ENCODE measurements at places on chromosomes 5 and 9. TPM values are rescaled to one million over a fixed set of nuclear protein-coding genes. Genes with fewer than 3 reads are reported as not detected.
A peak's percentile ranks its signal among the peaks of the same experiment; 100 is the strongest.

GRCh38 chr5:75010838-75011237 is 41.5 kb downstream of the GCNT4 start:
- no peak overlapping the region for H3K4me3 ChIP-seq
- H3K27me3 ChIP-seq, result no peaks in the 10 kb centered on the region
- no peak overlapping the region for H3K27ac ChIP-seq

SHISAL2B gene
- total RNA-seq, result not detected

CEL gene
- 4.4 TPM for total RNA-seq

GRM6 gene
- total RNA-seq, result not detected

DNA sequence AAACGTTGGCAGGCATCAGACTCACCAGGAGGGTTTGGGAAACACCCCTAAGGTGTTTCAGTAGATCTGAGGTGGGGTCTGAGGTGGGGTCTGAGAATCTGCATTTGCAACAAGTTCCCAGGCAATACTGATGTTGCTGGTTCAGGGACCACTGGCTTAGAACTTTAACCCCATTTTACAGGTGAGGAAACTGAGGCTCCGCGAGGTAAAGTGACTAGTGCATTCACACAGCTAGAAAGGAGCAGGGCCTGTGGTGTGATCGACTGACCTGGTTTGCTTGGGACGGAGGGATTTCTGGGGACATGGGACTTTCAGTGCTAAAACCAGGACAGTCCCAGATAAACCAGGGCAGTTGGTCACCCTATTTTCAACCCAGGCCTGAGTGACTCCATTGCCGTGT is 81.4 kb upstream of the ZNF618 start:
- no peak overlapping the region for H3K27ac ChIP-seq
- no peak for DNase-seq

- H3K27ac ChIP-seq, result peak overlapping the region; percentile 66
- H3K27me3 ChIP-seq, result no peaks in the 10 kb centered on the region
- H3K4me3 ChIP-seq, result no peak overlapping the region
- H3K36me3 ChIP-seq, result no peaks in the 10 kb centered on the region
These were observed 116.4 kb downstream of the GADD45G start for GRCh38 chr9:89721176-89721700.

DNA sequence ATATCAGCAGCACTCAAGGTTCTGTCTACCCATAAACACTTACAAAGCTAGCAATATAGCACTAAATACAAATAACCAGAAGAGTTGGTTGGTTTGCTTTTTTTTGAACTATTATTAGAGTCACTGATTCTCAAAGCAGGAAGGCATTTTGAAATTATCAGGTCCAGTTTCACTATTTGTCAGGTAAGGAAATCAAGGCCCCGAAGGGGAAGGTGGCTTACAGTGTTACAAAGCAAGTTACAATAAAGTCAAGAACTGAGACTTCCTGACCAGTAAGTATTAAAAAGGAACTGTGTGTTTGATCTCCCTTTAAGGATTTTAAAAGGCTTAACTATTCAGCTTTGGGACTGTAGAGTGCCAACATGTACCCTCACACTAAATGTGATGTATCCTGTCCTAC is 10.8 kb downstream of the C5orf15 start:
- no peak overlapping the region for H3K27ac ChIP-seq
- H3K4me3 ChIP-seq, result no peak overlapping the region
- DNase-seq, result no peak
- H3K36me3 ChIP-seq, result no peaks in the 10 kb centered on the region

PRDM9 gene
- total RNA-seq, result 0.56 TPM

GRCh38 chr5:166562246-166562645 is 1729.2 kb upstream of the WWC1 start:
- no peaks in the 10 kb centered on the region for H3K36me3 ChIP-seq
- no peak overlapping the region for H3K4me3 ChIP-seq
- H3K4me1 ChIP-seq, result no peaks in the 10 kb centered on the region
- H3K27me3 ChIP-seq, result no peaks in the 10 kb centered on the region
- no peak for DNase-seq

DNA sequence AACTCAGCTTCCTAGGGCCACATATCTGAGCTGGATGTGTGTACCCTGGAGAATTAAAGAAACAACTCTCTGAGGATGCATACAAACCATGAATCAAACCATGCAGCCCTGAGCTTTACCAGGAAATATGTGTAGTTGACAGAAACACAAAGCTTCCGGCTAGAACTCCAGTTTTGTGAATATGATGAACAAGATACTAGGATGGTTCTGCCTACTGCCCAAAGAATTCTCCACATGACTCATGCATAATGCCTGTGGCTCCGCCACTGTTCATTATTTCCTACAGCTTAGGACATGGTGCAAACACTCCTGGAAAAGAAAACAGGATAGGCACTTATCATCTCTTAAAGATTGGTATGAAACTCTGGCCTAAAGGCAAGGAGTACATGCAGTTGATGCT is 343.4 kb downstream of the DNAH5 start:
- no peaks in the 10 kb centered on the region for H3K27me3 ChIP-seq
- H3K27ac ChIP-seq, result no peak overlapping the region
- DNase-seq, result no peak
- H3K4me1 ChIP-seq, result no peaks in the 10 kb centered on the region
- no peak overlapping the region for H3K4me3 ChIP-seq

PARP8 gene
- 15.5 TPM for total RNA-seq

EMB gene
- total RNA-seq, result 9.8 TPM

DNA sequence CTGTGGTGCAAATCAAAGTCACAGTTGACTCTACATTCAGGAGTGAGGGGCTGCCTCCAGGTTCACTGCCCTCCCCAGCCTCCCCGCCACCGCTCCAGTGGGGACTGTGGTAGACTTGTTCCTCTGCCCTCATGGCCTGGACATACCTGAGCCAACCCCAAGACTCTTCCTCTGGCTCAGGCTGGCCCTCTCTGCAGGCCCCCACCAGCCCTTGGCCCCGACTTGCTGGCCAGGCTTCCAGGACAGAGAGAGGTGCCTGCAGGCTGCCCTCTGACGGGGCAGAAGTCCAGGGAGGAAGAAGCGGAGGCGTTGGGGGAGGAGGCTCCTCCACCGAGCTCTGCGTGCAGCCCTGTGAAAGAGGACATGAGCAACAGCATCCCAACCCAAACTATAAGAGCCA is 2.8 kb upstream of the SARDH start:
- peaks cover 6% of the 10 kb centered on the region for H3K4me1 ChIP-seq
- H3K36me3 ChIP-seq, result no peaks in the 10 kb centered on the region
- no peaks in the 10 kb centered on the region for H3K27me3 ChIP-seq
- H3K27ac ChIP-seq, result no peak overlapping the region
- no peak overlapping the region for H3K4me3 ChIP-seq

DNA sequence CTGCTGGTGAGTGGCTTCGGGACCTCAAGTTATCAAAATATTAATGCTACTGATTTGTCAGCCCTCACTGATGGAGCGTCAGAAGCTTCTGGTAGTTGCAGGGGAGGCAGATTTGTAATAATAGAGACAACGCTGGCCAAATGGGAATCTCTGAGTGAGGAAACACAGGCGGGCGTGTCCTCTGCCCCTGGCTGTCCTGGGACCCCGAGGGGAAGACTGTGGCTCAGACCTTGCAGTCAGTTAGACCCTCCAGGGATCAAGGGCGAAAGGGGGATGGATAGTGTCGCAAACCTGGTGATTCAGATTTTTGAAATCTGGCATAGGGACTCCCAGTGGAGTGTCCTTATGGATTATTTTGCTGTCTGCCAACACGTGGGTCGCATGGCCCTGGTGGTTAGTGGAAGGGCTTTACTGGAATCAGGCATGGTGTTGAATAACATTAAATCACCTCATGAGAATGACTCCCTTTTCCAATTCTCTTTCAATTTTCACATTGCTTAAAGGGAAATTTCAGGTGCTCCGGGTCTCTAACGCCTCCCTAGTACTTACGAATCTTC is 35.1 kb upstream of the NTNG2 start:
- H3K4me3 ChIP-seq, result no peak overlapping the region
- H3K4me1 ChIP-seq, result no peaks in the 10 kb centered on the region
- no peak overlapping the region for H3K27ac ChIP-seq
- H3K27me3 ChIP-seq, result peaks cover 68% of the 10 kb centered on the region
- no peak for DNase-seq

DNA sequence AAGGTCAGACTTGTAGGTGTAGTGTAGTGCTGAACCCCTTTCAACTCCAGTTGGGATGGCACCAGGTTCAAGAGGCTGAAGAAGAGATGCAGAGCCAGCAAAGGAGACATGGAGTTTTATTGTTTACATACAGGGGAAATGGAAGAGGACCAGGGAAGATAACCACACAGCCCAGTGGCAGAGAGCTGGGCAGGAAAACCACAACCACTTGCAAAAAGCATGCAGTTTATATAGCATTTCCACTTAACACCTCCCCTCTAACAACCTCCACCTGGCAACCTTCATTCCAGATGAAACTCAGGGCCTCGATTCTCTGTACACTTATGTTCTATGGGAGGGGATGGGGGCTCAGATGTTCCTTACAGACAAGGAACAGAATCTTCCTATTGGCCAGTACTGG is 56.9 kb downstream of the SNX24 start:
- no peaks in the 10 kb centered on the region for H3K27me3 ChIP-seq
- no peaks in the 10 kb centered on the region for H3K36me3 ChIP-seq
- DNase-seq, result no peak
- no peak overlapping the region for H3K27ac ChIP-seq

- no peak overlapping the region for H3K4me3 ChIP-seq
- H3K36me3 ChIP-seq, result no peaks in the 10 kb centered on the region
- DNase-seq, result peak; percentile 5
- H3K27ac ChIP-seq, result no peak overlapping the region
- peaks cover 8% of the 10 kb centered on the region for H3K4me1 ChIP-seq
These were observed 4.6 kb downstream of the TUBB4B start for GRCh38 chr9:137245450-137246421.

DNA sequence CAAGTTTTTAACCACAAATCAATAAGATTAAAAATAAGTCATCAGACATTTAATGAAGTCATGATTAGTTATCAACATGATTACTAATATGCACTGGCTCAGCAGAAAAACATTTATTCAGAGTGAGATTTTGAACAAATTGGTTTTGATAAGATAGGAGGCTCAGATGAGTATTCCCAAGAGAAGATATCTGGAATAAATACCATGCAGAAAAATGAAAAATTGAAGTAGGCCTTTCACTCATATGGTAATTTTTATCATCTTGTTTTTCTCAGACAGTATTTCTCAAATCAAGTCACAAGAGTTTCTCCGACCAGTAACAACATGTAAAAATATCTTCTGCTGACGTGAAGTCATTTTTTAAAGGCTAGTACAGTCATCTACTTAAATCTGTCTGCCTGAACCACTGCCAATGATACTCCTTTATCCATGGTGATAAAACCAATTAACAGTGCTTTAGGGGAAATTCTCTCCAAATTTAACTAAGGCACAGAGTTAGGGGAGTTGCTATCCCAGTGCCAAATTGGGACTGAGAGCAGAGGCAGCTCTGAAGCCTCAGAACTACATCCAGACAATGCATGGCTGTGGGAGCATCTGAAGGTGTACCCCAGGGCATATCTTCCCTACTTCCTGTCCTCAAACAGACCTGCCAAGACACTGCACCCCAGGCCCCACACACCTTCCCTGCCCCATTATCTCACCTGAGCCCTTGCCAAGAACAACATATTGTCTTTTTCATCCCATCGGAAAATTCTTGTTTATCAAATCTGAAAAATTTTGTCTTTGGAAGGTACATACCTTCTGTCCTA is 105.5 kb upstream of the TSLP start:
- no peaks in the 10 kb centered on the region for H3K36me3 ChIP-seq
- no peaks in the 10 kb centered on the region for H3K27me3 ChIP-seq
- no peak overlapping the region for H3K27ac ChIP-seq
- no peak overlapping the region for H3K4me3 ChIP-seq
- no peak for DNase-seq
- no peaks in the 10 kb centered on the region for H3K4me1 ChIP-seq

GRCh38 chr5:158117467-158118160 is 258.7 kb upstream of the CLINT1 start:
- no peak overlapping the region for H3K27ac ChIP-seq
- H3K27me3 ChIP-seq, result no peaks in the 10 kb centered on the region
- no peak overlapping the region for H3K4me3 ChIP-seq
- peaks cover 7% of the 10 kb centered on the region for H3K4me1 ChIP-seq

DNA sequence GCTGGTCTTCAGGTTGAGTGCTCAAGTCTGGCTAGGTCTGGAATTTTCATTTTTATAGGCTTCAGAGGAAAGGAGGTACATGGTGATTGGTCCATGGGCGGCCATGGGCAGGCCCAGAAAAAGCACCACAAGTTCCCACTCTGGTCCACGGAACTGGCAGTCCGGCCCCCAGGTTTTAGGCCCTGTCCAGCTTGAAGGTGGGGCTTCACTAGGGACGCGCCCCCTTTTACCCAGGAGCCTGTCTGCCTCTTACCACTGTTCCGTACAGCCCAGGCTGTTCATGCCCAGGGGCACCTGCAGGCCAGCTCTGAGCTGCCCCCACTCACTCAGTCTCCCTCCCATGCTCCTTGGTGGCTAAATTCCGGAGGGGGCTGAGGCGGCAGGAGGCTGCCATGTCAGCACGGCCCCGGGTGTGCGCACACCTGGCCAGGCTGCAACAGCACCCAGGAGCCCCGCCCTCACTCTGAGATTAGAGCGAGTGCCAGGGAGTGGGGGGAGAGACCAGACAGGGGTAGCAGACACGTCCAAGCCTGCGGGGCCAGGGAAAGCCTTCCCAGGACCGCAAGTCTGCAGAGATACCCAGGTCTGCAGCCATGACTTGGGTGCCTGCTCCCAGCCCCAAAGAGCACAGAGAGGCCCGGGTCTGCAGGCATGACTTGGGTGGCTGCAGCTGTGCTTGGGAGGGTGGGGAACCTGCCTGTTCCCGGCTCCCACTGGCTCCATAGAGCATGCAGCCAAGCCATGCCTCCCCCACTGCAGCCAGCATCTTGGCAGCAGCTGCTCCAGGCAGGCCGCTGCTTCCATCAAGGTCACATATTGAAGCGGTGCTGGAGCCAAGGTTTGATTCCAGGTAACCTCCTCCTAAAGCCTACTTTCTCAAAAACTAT is 390.2 kb upstream of the SGCD start:
- no peak for DNase-seq
- no peaks in the 10 kb centered on the region for H3K27me3 ChIP-seq
- H3K4me1 ChIP-seq, result no peaks in the 10 kb centered on the region
- no peak overlapping the region for H3K27ac ChIP-seq
- no peaks in the 10 kb centered on the region for H3K36me3 ChIP-seq

DNA sequence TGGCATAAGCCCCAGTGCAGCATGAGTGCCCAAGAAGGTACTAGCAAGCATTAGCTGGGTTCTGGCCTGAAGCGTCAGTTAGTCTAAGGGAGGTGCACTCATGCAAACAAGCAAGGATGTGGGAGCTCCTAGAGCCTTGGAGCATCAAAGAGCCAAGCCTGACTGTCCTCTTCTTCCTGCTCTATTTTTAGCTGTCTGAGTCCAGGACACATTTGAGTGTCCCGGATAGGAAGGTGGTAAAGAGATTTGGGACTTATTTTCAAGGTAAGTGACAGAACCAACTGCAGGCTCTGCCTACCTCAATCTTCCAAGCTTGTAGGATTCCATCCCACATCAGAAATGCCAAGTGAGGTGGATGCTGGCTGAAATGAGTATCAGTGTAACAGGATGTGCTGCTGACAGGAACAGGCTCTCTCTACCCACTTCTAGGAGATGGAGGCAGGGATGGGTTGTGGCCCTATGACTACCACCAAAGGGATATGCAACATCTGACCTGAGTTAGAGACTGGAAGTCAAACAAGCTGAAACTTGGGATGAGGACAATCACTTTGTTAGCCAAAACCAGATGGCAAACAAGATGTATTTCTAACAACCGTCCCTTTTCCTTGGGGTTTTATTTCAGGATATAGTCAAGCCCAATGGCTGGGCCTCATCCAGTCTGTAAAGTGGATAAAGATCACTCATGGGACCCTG is 15.1 kb downstream of the MACROH2A1 start:
- H3K27ac ChIP-seq, result no peak overlapping the region
- H3K36me3 ChIP-seq, result peaks cover 3% of the 10 kb centered on the region

PCDHB11 gene
- total RNA-seq, result 0.92 TPM

SHOC1 gene
- total RNA-seq, result 0.37 TPM

- no peak overlapping the region for H3K27ac ChIP-seq
- H3K4me1 ChIP-seq, result peaks cover 21% of the 10 kb centered on the region
- no peak for DNase-seq
- H3K36me3 ChIP-seq, result no peaks in the 10 kb centered on the region
These were observed 74.3 kb upstream of the ICE1 start for GRCh38 chr5:5348135-5348534.

Data from hepatocyte (in vitro differentiated cells).